ENCODE measurements at places on chromosomes 5 and 9. TPM values are rescaled to one million over a fixed set of nuclear protein-coding genes. Genes with fewer than 3 reads are reported as not detected.

Gene ELL2
- 118 TPM for total RNA-seq

Gene TMEM174
- not detected for total RNA-seq

Gene MAPKAP1
- 98.9 TPM for total RNA-seq

Gene PTBP3
- total RNA-seq: 13.6 TPM

Gene AGXT2
- total RNA-seq: 0.17 TPM
